ENCODE measurements at places on chromosomes 11 and 22.

DNA sequence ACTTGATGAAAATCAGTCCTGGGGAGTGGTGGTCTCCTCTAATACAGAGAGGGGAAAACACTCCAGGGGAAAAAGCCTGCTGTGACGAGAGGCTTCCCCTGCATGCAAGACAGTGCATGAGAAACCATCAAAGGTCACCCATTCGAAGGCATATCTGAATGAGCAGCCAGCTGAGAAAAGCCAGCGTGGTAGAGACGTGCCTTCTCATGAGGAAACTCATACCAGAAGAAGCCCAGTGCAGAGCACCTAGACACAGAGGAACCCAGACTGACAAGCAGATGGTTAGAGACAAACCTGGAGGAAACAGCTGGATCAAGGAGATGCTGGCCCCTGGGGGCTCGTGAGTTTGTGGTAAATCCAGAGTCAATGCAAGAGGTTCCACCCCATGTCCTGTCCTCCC, 534.8 kb downstream of the BRD1 start:
- no peak for DNase-seq

DNA sequence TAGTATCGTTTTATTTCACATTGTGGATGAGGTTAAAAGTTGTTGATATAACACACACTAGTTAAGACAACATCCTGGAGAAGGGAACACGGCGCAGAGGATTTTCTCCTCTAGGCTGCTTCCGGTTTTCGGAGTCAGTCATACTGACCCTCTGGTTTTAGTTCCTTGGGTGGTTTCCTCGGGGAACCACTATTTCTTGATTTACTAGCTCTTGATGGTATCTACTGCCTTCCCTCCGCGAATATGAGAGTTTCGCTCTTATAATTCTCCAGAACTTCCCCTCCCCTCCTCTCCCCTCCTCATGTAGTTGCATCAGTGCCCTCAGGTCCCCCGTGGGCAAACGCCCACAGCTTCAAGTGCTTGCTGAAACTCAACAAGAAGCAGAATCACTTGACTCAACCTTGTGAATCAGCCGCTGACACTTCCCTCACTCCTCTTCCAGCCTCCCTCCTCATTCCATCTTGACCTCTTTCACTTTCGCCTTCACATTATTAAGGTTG, 15.9 kb upstream of the APOBEC3A start:
- DNase-seq: no peak

DNA sequence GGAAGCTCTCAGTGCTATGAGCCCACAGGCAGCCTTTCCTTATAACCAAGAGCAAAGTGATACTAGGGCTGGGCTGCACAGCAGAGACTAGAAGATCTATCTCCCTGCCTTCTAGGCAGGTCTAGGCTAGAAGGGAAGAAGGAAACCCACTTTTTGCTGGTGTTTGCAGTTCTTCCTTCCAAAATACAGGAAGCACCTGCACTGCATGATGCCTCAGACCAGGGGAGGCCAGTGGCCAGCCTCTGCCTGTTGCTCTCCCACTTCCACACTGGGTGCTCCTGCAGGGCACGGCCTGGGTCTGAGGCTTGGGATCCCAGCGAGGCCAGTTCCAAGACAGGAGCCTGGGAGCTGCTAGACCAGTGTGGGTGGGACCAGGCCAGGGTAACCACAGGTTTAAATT, 6.0 kb upstream of the UCP3 start:
- no peak for DNase-seq

GRCh38 chr22:46370584-46371291, 35.2 kb downstream of the TRMU start:
- DNase-seq: no peak

- DNase-seq: no peak
Measured at GRCh38 chr11:46930089-46930488, 6.5 kb upstream of the CSTPP1 start.

- DNase-seq: no peak
Measured at GRCh38 chr11:12199231-12199948, 89.0 kb downstream of the MICAL2 start.

DNA sequence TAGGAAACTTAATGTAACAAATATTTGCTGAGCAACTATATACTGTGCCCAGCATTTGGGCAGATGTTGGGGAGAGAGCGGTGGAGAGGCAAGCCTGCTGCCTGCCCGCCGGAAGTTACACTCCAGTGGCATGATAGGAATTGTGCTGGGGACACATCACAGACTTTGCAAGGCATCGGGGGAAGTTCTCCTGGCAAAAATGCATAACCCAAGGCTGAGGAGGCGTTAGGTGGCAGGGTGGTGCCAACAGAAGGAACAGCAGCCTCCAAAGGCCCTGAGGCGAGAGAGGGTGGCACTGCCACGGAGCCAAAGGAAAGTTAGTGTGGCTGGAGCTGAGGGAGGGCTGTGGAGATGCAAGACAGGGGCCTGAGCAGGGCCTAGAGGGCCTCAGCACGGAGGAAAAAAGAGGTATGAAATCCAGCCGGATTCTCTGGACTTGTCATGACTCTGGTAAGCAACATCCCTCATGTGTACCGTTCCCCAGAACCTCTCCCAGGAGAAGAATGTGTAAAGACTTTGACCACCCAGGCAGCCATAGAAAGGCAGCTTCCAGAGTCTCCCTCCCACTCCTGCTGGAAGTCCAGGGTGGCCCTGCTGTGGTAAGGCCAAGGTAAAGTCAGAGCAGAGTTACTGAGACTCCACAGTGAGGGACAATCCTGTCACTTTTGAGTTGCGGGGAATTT, 76.1 kb upstream of the RAB1B start:
- no peak for DNase-seq

- no peak for DNase-seq
Measured at GRCh38 chr11:111764621-111765020, 1.6 kb downstream of the PPP2R1B start.

DNA sequence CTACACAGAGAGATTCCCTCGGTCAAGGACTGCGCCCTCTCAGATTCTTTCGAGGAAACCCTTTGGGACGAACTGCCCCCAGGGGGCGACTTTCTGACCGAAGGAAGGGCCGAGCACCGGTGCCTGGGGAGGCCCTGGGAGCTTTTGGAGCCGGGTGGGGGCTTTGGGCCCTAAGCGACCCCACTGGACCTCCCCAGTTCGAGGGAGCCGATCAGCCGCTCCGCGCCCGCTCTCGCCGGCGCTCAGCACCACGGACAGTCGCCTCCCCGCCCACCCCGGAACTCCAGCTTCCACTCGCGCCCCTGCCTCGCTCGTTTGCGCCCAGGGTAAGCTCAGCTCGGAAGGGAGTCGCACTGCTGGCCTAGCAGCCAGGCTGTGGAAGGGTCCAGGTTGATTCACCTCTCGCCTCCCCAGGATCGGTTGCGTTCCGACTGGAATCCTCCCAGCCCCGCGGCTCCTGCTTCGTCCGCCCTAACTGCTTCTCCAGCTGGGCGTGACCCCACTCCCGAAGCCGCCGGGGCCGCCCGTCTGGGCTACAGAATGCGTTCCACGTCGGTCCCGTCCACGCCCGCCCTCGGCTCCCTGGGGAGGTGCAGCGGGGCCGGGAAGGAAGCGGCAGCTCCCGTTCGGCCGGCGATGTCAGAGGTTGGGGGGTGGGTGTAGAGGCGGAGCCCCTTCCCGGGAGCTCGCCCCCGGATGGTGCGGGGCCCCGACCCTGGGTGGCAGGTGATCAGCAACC, 428 bp downstream of the SCN3B start:
- DNase-seq: peak; percentile 47

- DNase-seq: no peak
Measured at GRCh38 chr22:43241699-43242386, 54.9 kb upstream of the TTLL12 start.

GRCh38 chr11:34151166-34151565, 45.7 kb downstream of the NAT10 start:
- no peak for DNase-seq

- no peak for DNase-seq
Measured at GRCh38 chr22:36404446-36404845, 16.7 kb upstream of the MYH9 start.

- DNase-seq: no peak
Measured at GRCh38 chr11:78140392-78141077, 1.1 kb upstream of the ALG8 start.

DNA sequence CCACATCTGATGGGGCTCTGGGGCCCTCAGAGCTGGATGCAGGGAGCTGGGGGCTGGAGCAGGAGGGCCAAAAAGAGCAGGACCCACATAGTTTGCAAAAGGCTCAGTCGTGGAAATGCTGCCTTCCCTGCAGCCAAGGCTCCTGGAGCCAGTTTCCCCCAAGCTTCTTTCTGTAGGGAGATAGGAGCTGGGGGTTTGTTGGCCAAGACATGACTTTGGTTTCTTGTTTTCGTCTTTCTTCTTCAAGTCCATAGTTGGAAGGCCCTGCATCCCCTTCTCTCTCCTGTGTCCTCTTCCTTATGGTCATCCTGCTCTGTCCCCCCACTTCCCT, 36.3 kb downstream of the IGF2 start:
- no peak for DNase-seq

- DNase-seq: no peak
Measured at GRCh38 chr11:129385801-129386200, 10.2 kb downstream of the BARX2 start.

GRCh38 chr22:22914726-22915669, 27.4 kb downstream of the IGLL5 start:
- DNase-seq: no peak

DNA sequence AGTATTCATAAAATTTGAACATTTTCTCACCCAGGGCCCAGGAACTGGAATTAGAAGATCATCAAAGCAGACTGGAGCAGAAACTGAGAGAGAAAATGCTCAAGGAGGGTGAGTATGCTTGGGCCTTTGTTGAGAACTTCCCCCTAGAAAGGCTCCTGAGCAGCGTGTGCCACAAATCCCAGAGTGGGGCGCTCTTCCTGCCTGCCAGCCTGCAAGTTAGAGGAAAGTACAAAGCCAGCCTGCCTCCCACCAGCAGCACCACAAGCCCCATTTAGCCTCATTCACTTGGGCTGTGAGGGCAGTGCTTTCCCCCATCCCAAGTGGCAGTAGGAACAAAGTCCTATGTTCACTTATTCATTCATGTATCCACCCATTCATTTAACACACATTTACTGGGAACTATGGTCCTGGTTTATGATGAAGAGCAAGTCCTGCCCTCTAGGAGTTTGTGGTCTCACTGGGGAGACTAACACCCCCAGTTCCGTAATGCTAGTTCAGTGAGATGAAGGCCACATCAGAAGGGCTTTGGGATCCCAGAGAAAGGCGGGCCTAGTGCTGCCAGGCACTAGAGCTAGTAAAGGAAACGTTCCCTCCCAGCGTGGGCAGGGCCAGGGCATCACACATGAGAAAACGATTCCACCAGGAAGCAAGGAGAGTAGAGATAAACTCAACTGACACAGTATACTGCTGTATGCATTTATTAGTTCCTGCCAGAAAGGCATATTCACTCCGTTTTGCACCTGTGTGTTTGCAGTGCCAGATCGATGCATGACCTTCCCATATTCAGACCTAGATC, 22.4 kb upstream of the PARVA start:
- DNase-seq: no peak

- DNase-seq: no peak
Measured at GRCh38 chr11:134223121-134223520, 646 bp downstream of the NCAPD3 start.

GRCh38 chr22:46841522-46841921, 79.1 kb downstream of the TBC1D22A start:
- no peak for DNase-seq

- no peak for DNase-seq
Measured at GRCh38 chr11:121533601-121534000, 80.8 kb upstream of the SORL1-AS1 start.

DNA sequence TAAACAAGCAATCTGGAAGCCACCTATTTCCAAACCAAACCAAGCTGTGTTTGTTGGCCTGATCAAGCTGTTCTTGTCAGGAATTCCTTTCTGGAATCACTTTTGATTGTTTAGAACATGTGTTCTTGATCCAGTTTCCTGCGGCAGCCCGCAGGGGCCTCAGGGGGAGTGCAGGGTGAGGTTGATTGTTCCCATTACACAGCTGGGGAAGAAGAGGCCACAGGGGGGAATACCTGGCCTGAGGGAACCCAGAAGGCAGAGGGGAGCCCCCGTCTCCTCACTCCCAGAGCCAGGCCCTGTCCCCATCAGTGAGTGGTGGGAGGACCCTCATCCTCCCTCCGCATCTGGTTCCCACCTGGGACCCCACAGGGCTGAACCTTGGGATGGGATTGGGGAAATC, 4.2 kb downstream of the MRGPRD start:
- DNase-seq: no peak

DNA sequence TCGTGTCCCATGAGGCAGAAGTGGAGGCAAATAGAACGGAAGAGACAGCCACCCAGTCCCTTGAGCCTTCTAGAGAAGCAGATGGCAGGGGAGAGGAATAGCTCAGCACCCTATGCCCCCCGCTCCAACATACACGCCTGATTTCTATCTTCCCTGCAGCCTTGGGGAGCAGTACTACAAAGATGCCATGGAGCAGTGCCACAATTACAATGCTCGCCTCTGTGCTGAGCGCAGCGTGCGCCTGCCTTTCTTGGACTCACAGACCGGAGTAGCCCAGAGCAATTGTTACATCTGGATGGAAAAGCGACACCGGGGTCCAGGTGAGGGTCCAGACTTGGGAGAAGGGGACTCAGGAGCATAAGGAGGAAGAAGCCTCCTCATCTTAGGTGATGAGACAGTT, 6.6 kb downstream of the DPF2 start:
- no peak for DNase-seq

DNA sequence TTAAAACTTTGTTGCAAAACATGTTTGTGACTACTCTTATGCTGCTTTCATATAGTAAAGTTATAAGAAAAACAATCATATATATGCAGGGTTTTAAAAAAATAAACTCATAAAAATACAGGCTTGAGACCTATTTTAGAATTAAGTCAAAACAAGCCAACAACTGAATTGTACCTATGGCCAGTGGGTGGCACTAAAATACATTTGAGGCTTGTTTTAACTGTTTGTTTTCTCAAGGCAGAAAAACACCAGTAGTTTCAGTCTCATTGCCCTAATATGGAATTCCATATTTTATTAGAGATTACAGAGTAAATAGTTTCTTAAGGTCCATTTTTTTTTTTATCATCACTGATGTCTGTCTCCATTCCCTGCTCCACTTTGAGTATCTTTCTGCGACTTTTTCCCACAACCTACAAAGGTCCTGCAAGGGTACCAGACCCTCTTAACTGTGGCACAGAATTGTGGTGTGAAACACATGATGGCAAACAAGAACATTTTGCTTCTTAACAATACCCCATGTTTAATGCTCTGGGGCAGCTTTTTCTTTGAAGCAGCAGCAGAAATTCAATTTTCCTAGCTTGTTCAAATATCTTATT, 8.5 kb upstream of the CCDC89 start:
- DNase-seq: no peak
